ENCODE measurements at places on chromosomes 7 and 10.

DNA sequence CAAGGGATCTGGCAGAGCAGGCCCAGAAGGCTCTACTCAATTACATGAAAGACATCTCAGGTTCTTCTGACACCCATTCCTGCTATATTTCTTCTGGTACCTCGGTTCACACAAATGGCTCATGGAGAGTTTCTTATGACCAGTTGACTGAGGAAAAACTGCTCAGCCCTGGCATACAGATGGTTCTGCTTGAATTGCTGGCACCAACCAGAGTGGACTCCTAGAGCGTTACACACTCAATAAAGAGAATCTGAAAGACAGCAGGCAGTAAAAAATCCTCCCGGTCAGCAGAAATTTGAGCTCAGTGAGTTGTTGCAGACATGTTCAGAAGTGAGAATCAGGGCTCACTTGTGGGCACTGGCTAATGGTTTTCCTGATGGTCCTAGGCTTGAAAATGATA is 434.4 kb downstream of the TCERG1L start:
- no peak for DNase-seq

- DNase-seq: no peak
Observed at GRCh38 chr10:132517951-132518521, 19.6 kb upstream of the INPP5A start.

DNA sequence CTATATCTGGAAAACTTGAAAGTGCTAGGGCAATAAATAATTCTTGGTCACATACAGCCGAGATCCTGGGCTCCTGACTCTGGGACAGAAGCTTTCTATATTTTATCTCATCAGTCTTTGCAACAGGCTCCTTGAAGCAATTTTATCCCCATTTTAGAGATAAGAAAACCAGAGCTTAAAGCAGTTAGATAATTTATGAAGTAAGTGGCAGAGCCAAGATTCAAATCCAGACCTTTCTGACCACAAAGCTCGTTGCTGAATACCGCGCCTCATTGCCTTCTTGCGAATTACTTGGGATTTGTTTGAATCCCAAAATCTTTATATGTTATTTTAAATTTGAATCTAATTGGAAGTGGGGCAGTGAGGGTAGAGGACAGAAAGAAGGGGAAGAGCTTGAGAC is 106.0 kb downstream of the TCF7L2 start:
- no peak for DNase-seq

DNA sequence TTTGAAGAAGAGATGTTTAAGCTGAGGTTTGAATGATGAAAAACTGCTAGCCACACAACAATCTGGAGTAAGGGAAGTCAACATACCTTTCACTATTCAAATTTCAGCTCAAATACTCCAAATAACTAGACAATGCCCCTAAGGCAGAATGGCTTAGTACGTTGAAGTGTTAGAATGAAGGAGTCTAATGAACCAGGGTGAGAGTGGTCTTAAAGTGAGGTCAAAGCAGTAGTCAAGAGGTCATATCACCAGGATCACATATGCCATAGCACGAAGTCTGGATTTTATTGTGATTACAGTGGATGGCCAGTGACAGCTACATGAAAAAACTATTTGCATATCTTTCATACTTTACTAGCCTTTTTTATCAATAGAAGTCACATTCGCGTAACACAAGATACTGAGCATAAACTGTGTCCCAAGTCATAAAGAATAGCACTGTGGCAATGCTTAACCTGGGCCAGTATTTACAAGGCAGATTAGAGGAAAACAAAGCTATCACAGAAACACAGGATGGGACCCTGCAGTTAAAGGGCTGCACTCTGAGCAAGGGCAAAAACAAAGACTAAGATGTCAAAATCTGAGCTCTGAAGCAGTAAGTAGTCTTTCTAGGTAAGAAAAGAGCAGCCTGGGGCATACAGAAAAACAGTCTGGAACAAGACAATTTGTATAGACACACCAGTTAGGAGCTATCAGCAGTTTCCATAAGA is 61.5 kb downstream of the HYCC1 start:
- no peak for DNase-seq

DNA sequence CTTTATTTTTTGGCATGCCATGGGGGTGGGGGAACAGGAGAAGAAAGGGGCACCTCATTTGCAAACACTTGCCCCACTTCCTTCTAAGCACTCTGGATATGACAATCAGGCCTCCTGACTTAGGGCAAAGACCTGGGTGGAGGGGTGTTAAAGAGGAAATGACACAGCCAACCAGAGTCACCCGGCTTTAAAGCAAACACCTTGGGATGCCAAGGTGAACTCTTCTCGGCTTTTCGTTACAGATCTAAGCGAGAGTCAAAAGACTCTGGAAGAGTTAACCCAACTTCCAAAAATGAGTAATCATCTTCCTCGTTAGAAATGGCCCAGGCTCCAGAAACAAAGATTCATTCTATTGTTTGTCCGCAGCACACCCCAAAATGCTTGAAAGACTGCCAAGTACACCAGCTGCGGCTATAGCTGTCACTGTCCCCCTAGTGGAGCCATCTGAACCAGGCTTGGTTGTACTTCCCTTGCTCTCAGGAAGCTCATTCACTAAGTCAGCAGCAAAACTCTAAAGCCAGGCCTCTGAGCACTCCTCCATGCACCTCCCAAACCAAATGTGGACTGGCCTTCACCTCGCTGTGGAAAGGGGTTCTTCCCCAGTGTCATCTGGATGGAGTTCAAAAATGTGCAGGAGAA is 24.8 kb downstream of the FAM53B start:
- no peak for DNase-seq

- no peak for DNase-seq
Observed at GRCh38 chr10:13110908-13111307, 10.9 kb downstream of the OPTN start.

DNA sequence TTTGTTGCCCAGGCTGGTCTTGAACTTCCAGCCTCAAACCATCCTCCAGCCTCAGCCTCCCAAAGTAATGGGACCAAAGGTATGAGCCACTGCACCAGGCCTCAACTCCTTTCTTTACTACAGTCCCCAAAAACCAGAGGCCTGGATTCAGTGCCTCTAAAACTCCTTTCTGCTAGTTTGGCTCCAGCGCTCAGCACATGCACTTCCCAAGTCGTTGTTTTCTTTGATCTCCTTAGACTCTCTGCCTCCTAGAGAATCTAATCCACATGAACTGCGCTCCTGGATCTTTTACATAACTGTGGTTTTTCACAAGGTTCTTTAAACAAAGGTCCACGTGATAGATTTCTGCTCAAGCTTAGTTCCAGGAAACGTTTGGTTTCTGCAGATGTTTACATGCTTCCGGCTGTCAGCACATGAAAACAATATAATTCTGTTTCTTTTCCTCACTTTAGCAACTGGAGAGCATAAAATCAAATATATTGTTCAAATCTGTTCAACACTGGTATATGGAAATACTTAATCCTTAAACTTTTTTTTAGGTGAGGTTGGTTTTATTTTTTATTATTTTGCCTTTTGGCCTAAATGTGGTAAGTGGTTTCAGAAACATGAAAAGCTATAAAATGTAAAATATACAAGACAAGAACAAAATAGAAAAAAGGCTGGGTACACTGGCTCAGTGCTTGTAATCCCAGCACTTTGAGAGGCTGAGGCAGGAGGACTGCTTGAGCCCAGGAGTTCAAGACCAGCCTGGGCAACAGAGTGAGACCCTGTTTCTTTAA is 270.5 kb upstream of the MKLN1 start:
- DNase-seq: no peak

GRCh38 chr7:91557789-91558404 is 293.7 kb downstream of the FZD1 start:
- no peak for DNase-seq

- DNase-seq: no peak
Observed at GRCh38 chr7:44394112-44394447, 68.7 kb upstream of the CAMK2B start.

- no peak for DNase-seq
Observed at GRCh38 chr7:139623518-139623917, 100.0 kb downstream of the CLEC2L start.

- DNase-seq: no peak
Observed at GRCh38 chr10:121168545-121169216, 317.5 kb downstream of the WDR11 start.

Data from activated CD4-positive, alpha-beta T cell treated with anti-CD3 and anti-CD28 coated beads for 24 hours (primary cell).